ENCODE measurements at places on chromosomes 11 and 22. TPM values are rescaled to one million over a fixed set of nuclear protein-coding genes. Genes with fewer than 3 reads are reported as not detected.

- no peak for DNase-seq
- H3K4me1 ChIP-seq, result peaks cover 7% of the 10 kb centered on the region
Measured at GRCh38 chr11:66063900-66064299, 6.2 kb upstream of the PACS1 start.

DNA sequence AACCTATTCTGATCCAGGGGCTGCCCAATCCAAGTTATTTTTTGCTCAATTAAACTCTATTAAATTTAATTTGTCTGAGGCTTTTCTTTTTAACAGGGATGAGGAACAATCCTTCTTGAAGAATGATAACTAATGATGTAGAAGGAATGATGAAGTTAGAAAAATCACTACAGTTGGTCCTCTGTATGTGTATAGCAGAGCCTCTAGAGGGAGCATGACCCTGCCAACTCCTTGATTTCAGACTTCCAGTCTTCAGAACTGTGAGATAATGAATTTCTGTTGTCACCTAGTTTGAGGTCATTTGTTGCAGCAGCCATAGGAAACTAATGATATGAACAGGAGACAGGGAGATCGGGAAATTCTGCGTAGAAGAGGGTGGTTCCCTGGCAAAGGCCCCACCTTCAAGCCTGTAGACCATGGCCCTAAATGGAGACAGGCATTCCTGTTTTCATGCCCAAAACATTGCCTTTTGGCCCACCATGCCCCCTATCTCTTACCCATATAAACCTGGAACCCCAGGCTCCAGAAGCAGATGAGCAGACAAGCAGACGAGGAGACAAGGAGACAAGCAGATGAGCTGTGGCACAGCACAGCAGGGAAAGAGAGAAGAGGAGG, 7.7 kb upstream of the QSER1 start:
- H3K27me3 ChIP-seq, result no peaks in the 10 kb centered on the region
- no peak for DNase-seq
- no peak overlapping the region for H3K27ac ChIP-seq
- H3K36me3 ChIP-seq, result no peaks in the 10 kb centered on the region
- H3K4me1 ChIP-seq, result no peaks in the 10 kb centered on the region

The OR10G8 gene
- total RNA-seq, result not detected

- peak; percentile 25 for DNase-seq
- H3K4me1 ChIP-seq, result peaks cover 26% of the 10 kb centered on the region
- H3K4me3 ChIP-seq, result peak overlapping the region; percentile 72
- no peaks in the 10 kb centered on the region for H3K27me3 ChIP-seq
- no peaks in the 10 kb centered on the region for H3K36me3 ChIP-seq
Measured at GRCh38 chr11:123653827-123654565, 428 bp downstream of the SCN3B start.

The MYEOV gene
- 1.1 TPM for total RNA-seq

DNA sequence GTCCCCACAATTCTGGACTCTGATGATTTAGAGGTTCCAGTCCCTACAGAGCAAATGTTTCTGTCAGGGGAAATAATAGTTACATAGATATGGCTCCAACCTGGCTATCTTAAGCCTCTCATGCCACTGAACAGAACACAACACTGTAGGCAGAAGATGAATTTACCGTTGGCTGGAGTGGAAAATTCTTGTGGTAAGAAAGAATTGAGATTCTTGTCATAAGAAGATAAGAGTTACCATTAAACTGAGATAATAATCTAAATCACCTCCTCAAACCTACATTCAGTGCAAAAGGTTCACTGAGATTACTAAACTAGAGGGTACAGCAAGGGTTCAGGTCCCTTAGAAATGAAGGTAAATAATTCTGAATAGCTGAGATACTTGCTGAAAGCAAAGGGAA, 10.1 kb upstream of the NAALAD2 start:
- DNase-seq, result no peak
- H3K27ac ChIP-seq, result no peak overlapping the region
- H3K4me3 ChIP-seq, result no peak overlapping the region

GRCh38 chr11:63709336-63709884, 28.1 kb downstream of the RTN3 start:
- no peak for DNase-seq
- no peak overlapping the region for H3K27ac ChIP-seq
- H3K36me3 ChIP-seq, result no peaks in the 10 kb centered on the region

DNA sequence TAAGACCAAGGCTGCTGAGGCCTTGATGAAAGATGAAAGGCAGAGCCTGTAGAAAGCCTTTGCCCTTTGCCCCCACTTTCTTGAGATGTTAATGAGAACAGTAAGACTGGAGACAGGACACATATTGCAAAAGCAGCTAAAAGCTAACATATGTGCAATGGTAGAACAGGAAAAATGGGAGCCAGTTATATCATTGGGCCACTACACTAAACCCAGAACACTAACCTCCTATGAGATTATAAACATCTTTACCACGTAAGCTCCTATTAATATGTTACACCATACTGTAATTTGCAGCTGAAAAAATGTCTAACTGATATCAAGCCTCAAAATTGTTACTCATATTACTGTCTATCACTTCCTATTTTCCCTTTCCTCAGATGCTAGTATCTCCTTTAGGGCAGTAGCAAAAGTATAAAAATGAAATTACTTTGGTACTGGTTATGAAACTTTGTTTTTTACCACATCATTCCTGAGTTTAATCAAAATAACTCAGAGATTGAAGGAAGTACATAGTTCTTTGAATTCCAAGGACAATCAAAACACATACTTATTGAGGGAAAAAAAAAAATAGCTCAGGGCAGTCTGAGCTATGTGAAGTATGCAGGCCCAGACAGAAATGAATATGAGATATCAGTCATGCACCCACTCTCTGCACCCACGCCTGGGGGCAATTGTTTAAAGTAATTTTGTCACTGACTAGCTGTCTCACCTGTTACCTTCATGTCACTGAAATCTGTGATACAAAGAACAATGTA, 9.1 kb downstream of the HPS5 start:
- H3K27ac ChIP-seq, result no peak overlapping the region
- no peaks in the 10 kb centered on the region for H3K4me1 ChIP-seq
- DNase-seq, result no peak

The SF3B2 gene
- total RNA-seq, result 186 TPM

The ACTN3 gene
- 0.85 TPM for total RNA-seq

DNA sequence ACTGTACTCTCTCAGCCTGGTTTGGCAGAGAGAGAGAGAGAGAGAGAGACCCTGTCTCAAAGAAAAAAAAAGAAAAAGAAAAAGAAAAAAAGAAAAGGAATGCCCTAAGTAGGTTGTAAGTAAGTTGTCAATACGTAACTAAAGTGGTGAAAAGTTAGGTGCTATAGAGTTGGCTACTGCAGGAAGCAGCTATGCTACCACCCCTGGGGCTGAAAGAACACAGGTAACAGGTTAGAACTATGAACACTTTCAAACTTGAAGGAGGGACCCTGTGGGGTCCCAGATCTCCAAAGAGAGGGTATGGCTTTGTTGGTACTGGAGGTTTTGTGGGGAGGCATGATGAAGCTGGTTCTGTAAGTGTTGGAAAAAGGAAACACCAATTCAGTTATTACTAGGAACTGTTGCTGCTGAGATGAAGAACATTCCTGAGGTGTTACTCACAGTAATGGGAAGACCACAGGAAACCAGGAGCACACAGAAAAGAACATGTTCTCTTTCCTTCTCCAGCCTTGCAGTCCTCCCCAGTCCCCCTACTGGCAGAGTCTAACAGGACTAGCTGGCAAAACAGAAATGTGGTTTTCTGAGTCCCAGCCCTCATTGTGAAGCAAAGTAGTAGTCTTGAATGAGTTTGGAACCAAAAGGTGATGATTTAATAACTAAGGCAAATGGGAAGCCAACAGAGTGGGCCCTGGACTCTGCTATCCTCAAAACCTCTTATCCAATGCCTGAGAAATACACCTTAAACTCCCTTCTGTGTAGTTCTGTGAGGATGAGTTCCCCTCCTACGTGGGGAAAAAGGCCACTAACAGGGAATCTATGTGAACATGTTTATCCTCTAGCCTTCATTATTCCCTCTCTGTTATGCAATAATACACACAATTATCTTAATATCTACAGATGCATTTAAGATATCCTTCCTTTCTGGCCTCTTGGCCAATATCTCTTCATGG, 427.0 kb upstream of the DDI1 start:
- no peaks in the 10 kb centered on the region for H3K27me3 ChIP-seq
- H3K27ac ChIP-seq, result no peak overlapping the region
- no peak overlapping the region for H3K4me3 ChIP-seq
- H3K36me3 ChIP-seq, result no peaks in the 10 kb centered on the region
- no peak for DNase-seq
- H3K4me1 ChIP-seq, result no peaks in the 10 kb centered on the region

- no peak overlapping the region for H3K4me3 ChIP-seq
- no peak overlapping the region for H3K27ac ChIP-seq
- H3K36me3 ChIP-seq, result no peaks in the 10 kb centered on the region
- DNase-seq, result no peak
Measured at GRCh38 chr11:63530021-63530420, 6.6 kb upstream of the PLAAT4 start.

- H3K4me3 ChIP-seq, result no peak overlapping the region
- DNase-seq, result no peak
- H3K27me3 ChIP-seq, result no peaks in the 10 kb centered on the region
- H3K27ac ChIP-seq, result no peak overlapping the region
- no peaks in the 10 kb centered on the region for H3K36me3 ChIP-seq
Measured at GRCh38 chr11:128302425-128303186, 284.8 kb downstream of the ETS1 start.

The DGCR6 gene
- 8.6 TPM for total RNA-seq

The GAB4 gene
- total RNA-seq, result not detected

GRCh38 chr11:14783788-14784187, 108.2 kb downstream of the CYP2R1 start:
- no peak overlapping the region for H3K4me3 ChIP-seq
- H3K27me3 ChIP-seq, result no peaks in the 10 kb centered on the region
- H3K27ac ChIP-seq, result no peak overlapping the region
- no peak for DNase-seq
- H3K4me1 ChIP-seq, result no peaks in the 10 kb centered on the region

DNA sequence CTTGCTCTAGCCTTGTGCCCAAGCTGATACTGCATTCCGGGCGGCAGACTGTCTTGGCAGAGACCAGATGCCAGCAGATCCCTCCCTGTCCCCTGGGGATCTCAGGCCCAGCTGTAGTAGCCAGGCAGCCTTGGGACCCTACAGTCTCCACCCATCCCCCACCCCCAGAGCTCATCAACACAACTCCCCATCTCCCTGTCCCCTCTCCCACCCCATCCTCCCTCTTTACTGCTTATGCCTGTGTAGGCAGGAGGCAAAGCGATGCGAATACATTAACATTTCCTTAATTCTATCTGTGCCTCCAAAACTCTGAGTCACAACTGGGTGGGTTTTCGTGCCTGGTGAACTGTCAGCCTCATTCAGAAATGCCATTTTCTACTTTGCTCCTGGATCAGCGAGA, 547.6 kb downstream of the BUD13 start:
- H3K27me3 ChIP-seq, result no peaks in the 10 kb centered on the region
- H3K27ac ChIP-seq, result no peak overlapping the region
- no peak overlapping the region for H3K4me3 ChIP-seq
- H3K4me1 ChIP-seq, result no peaks in the 10 kb centered on the region

GRCh38 chr11:46694607-46695006, 5.8 kb downstream of the ARHGAP1 start:
- H3K27me3 ChIP-seq, result no peaks in the 10 kb centered on the region
- peaks cover 48% of the 10 kb centered on the region for H3K4me1 ChIP-seq
- no peak for DNase-seq
- H3K4me3 ChIP-seq, result no peak overlapping the region

GRCh38 chr11:117221775-117222517, 9.9 kb downstream of the PCSK7 start:
- peak overlapping the region; percentile 87 for H3K27ac ChIP-seq
- peaks cover 49% of the 10 kb centered on the region for H3K4me1 ChIP-seq
- no peaks in the 10 kb centered on the region for H3K27me3 ChIP-seq

DNA sequence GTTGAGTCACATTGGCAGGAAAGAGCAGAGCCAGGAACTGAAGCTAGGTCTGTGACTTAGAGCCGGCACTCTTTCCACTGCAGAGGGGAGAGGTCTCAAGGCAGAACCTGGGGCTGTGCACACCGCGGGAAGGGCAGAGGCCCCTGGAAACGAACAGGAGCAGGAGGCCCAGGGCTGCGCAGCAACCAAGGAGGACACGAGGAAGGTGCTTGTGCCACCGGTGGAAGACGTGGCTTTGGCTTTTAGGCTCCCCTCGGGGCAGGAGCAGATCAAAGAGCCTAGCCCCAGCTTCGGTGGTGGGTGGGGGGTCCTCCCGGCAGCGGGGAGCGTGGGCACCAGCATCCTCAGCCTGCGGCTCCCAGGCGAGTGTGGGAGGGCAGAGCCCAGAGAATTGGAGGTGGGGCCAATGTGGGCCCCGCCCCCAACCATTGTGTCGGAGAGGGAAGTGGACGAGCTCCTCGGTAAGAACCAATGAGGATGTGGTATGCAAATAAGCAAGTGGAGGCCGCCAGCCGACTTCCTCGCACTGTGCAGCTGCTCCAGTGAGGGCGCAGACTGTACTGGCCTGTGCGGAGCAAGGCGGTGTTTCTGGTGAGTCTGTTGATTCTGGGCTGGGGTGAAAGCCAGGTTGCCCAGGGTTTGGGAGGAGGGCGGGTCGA, at the start of gene CCDC116:
TSS of gene CCDC116 (plus strand) at position 524 of the 659 bp plus-strand sequence. CDS start 422 bp downstream, outside the sequence.
- no peak within 1 kb of the TSS for H3K27ac ChIP-seq
- H3K27me3 ChIP-seq, result no peaks in the 10 kb centered on the region
- H3K36me3 ChIP-seq, result no peaks in the 10 kb centered on the region
- no peaks in the 10 kb centered on the region for H3K4me1 ChIP-seq

DNA sequence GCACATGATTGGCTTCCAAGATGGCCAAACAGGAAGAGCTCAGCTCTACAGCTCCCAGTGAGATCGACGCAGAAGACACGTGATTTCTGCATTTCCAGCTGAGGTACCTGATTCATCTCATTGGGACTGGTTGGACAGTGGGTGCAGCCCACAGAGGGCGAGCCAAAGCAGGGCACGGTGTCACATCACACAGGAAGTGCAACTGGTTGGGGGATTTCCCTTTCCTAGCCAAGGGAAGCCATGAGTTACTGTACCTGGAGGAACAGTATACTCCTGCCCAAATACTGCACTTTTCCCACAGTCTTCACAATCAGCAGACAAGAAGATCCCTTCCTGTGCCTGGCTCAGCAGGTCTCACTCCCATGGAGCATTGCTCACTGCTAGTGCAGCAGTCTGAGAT, 131.2 kb downstream of the DLG2 start:
- no peaks in the 10 kb centered on the region for H3K36me3 ChIP-seq
- H3K4me1 ChIP-seq, result no peaks in the 10 kb centered on the region
- DNase-seq, result no peak
- no peak overlapping the region for H3K4me3 ChIP-seq

DNA sequence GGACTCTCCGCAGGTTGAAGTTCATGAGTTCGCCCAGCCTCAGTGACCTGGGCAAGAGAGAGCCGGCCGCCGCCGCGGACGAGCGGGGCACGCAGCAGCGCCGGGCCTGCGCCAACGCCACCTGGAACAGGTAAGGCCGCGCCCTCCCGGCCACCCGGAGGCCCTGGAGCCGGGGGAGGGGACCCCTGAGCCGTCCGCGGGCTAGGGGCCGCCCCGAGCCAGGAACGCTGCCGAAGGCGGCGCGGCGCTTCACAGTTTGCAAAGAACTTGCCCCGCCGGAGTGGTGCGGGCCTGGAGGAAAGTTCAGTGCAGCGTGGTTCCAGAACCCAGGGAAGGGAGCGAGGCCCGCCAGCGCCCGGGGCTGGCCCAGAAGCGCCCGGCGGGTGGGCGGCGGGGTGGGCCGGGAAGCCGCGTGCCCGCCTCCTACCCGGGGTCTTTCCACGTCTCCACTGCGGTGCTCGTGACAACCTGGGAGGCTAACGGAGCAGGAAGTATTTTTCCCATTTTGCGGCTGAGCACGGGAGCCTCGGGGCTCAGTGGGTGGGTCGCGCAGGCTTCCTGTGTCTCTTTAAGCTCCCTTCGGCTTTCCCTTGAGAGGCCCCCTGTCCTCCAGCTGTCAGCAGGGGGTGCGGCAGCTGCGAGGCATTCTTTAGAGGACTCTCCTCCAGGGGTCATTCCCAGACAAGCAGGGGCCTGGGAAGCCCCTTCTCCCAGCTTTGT, 635 bp downstream of the PRR5 start:
- H3K4me3 ChIP-seq, result peak overlapping the region; percentile 36
- H3K27me3 ChIP-seq, result peaks cover 30% of the 10 kb centered on the region
- no peak overlapping the region for H3K27ac ChIP-seq
- no peaks in the 10 kb centered on the region for H3K36me3 ChIP-seq

The CDC42EP1 gene
- 7.1 TPM for total RNA-seq
